ENCODE measurements at places on chromosomes 6 and 20.
A peak's percentile ranks its signal among the peaks of the same experiment; 100 is the strongest.

DNA sequence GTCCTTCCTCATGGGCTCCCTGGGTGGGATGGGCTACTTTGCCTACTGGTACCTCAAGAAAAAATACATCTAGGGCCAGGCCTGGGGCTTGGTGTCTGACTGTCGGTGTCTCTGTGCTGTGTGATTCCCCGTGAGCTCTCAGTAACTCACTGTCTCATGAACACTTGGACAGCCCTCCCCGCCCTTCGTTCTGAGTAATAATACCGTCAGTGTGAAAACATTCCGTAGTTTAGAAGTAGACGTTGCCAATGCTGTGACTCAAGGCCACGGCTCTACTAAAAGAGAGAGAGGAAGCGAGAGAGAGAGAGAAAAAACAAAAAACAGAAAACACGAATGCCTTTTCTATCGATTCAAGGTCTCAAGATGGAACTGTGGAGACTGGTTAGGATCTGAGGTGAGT lies 31.8 kb downstream of the FITM2 start:
- DNase-seq = no peak

DNA sequence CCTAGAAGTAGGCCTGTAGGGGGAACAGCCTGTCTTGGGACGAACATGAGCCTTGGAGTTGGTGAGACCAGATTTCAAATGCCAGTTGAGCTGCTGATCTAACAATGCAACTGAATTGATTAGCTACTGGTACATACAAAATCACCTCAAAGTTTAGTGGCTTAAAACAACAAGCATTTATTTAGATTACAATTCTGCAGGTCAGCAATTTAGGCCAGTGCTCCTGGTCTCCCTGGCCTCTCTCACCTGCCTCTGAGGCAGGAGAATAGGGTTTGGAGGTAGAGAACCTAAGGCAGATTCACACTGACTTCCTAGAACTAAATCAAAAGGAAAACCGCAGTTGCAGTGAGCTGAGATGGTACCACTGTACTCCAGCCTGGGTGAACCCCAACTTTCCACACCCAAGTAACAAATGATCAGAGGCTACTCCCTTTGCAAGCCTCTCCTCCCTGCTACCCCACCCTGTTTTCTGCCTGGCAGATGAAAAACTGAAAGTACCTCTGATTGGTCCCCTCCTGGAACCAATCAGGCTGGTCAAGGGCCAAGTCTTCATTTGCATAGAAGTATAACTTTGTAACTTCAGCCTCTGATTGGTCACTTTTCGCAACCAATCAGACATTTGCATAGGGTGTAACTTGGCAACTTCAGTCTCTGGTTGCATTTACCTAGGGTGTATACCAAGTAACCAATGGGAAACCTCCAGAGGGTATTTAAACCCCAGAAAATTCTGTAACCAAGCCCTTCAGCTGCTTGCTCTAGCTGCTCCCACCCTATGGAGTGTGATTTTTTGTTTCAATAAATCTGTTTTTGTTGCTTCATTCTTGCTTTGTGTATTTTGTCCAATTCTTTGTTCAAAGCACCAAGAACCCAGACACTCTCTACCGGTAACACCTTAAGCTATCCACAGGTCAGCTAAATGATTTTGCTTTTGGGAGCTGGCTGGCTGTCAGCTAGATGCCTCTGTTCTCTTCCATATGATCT lies 8.1 kb upstream of the UBR2 start:
- no peak for DNase-seq

DNA sequence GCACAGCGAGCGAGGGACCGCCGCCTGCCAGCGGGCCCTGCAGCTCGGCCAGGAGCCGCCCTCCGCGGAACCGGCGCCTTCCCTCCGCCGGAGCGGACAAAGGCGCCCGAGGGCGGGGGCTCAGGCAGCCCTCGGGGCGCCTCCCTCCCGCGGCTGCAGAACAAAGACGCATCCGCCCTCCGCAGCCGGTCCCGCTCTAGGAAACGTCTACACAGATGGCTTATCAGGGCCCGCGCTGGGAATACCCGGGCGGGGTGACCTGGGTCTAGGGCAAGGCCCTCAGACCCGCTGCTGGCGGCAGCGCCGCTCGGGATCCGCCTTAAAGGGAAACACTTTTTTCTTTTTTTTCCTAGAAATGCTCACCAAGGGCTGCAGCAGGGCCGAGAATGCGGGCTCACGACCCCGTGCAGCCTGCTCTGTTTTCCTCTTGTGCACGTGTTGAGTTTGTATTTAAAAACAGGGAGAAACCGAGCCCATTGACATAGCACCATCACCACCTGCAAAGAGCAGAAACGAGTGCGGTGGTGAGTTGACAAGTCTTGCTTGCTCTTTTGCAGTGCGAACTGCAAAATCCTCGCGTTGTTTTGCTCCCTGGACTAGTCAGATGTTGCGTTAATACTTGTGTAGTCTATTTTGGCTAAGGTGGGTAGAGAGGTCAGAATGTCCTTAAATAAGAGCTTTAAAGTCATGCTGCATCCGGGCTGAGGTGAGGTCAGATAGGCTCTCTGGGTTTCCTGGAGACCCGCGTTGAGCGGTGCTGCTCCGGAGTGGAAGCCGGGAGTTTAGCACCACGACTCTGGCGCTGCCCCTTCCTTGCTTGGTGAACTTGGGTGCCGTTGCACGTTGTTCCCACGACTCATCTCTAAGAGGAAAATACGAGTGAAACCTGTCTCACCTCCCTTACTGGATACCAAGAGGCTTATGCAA lies 1.1 kb upstream of the RPS6KA2 start:
- peak; percentile 64 for DNase-seq

- no peak for DNase-seq
Observed at GRCh38 chr6:119449331-119450156, 100.0 kb upstream of the MAN1A1 start.

- DNase-seq = no peak
Observed at GRCh38 chr6:160775792-160776580, 73.9 kb downstream of the PLG start.

DNA sequence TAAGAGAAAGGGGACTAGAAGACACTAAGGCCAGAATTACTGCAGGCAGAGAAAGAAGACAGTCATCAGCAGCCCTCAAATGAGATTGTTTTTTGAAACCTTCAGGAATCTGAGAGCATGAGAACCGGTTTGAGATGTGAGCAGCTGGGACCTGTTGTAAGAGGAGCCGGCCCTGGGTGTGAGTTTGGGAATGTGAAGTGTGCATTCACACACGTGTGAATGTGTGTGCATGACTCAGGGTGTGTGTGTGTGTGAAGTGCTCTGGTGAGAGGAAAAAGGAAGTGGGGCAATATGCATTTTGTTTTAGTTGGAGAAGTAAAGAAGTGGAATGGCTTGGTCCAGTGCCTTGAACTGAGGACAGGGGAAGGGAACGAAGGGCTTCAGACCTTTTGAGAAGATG lies 4.3 kb downstream of the SCUBE3 start:
- no peak for DNase-seq

GRCh38 chr20:59008715-59009336 lies 1.8 kb upstream of the CTSZ start:
- no peak for DNase-seq

- DNase-seq = no peak
Observed at GRCh38 chr6:107625264-107625663, 135.3 kb downstream of the SOBP start.

DNA sequence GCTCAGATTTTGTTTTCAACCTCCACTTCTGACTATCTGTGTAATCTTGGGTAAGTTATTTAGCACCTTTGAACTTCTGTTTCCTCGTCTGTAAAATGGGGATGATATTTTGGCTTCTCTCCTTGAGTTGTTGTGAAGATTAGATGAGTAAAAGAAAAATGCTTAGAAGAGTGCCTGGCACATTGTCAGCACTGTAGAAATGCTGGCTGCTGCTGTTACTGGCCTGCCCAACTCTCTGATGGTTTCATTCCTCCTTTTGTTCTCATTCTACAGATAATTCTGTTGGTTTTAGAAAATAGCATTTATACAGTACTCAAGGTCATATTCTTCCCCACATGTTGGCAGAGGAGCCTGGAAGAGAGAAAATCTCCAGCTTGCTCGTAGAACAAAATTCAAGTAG lies 547.2 kb upstream of the JAG1 start:
- no peak for DNase-seq

GRCh38 chr20:9852566-9852965 lies 13.7 kb upstream of the PAK5 start:
- DNase-seq = no peak

DNA sequence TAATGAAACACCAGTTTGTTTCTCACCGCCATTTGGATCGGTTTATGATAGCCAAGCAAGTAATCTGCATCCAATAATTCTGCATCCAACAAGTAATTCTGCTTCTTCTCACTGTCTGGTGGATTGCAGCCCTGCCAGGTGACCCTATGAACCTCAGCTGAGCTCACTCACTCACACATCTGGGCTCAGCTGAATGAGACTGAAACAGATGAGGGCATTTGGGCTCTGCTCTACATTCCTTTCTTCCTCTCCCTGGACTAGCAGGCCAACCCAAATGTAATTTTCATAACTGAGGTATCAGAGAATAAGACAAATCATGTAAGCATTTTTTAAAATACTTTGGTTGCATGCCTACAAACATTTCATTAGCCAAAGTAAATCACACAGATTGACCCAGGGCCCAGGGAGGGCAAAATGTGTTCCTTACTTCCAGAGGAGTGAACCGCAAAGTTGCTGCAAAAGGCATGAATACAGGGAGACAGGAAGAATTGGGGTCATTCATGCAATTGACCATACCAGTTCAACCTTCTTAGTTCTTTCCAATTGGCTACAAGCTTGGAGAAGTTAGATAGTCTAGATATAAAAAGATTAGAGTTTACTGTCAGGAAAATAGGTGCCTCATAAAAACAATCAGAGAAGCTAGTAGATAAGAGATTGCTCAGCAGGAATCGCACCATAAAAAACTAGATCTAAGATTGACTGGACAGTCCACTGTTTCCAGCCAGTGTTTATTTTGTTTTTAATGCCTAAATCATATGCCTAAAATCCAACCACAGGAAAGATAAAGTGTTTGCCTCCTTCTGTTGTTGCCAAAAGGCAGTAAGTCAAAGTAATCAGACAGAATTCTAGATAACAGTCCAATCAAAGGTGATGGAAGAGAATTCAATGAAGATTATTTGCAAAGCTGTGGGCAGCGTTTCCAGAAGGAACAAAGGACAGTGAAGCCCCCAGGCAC lies 43.7 kb downstream of the CBLN4 start:
- DNase-seq = no peak

DNA sequence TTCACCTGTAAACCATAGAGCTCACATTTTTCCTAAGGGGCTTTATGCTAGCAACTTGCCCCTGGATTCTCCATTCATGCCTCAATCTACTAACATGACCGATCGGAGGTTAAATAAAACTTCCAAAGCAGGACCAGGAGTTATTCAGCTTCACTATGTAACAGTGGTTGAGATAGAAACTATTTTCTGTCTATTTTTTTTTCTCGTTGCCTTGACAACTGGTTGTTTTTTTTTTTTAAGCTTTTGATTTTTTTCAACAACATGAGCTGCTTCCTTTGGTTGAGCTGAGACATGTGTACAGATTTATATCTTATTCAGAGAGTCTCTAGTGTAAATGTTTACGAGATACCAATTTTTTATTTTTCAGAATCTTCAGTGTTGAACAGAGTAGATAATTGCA lies 85.7 kb downstream of the SHLD1 start:
- no peak for DNase-seq

- no peak for DNase-seq
Observed at GRCh38 chr6:93902517-93902916, 483.2 kb upstream of the EPHA7 start.

DNA sequence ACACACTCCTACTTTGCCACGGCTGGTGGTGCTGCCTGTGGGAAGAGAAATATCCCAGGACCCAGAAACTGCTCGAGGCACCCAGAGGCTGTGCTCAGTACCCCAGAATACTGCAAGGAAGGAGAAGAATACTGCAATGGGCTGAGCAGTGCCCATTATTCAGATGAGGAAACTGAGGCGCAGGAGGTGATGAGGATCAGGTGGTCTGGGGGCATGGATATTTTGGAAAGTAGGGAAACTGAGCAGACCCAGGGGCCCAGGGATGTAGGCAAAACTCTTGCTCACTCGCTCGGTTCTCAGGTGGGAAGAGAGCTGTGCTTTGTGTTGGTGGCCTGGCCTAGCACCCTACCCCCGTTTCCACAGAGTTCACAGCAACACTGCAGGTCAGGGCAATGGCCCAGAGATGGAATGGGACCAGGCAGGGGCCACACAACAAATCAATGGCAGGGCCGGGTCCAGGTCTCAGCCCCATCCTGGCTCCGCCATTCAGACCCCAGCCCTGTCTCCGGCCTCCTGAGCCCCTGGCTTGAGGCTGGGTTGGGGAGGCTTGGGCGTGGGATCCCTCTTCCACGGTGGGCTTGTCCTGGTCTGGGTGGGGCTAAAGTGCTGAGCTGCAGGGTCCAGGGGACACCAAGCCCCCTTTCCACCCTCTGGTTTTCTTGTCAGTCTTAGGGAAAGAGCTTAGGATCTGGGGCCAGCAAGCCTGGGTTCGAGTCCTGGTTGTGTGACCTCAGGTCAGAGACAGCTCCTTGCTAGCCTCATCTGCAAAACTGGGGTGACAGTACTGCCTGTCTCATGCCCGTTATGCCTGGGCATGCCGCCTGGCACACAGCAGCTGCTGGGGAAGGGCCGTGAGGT lies 33.9 kb downstream of the SUN5 start:
- no peak for DNase-seq

DNA sequence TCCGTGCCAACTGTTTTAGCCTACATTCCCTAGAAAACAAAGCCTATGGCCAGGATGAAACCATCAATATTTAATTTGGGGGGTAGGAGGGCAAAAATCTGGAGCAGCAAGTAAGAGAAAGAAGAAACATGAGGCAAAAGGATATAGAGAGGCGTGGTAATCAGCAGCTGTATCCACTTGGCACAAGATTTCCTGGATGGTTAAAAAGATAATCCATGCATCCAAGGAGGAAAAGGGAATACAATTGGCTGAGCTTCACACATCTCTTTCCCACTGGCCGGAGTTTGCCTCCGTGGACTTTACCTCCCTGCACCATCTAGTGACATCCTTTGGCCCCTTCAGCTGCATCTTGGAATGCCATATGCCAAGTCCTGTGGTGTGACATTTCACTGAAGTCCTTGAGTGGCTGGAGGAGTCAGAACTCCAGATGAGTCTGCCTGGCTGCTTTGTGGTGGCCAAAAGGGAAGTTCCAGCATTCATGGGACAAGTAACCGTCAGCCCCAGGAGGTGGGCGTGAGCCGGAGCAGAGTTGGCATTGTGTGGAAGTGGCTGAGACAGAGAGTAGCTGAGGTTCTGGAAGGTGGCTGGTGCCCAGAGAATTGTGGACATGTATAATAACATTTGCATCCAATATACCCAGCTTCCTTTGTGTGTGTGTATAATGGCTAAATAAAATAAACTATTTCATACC lies 13.7 kb upstream of the TMX4 start:
- DNase-seq = no peak

GRCh38 chr6:15528870-15529269 lies 134.0 kb downstream of the DTNBP1 start:
- DNase-seq = no peak

- no peak for DNase-seq
Observed at GRCh38 chr6:19440531-19440930, 396.6 kb upstream of the ID4 start.

GRCh38 chr20:61621035-61621730 lies 369.1 kb downstream of the CDH4 start:
- no peak for DNase-seq

DNA sequence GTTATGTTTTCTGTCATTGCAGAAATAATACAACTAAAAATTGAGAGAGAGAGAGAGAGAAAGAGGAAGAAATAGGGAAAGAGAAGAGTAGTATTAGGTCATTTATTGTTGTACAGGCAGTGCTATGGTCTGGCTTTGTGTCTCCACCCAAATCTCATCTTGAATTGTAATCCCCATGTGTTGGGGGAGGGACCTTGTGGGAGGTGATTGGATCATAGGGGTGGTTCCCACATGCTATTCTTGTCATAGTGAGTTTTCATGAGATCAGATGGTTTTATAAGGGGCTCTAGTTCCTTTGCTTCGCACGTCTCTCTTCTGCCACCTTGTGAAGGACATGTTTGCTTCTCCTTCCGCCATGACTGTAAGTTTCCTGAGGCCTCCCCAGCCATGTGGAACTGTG lies 677.4 kb upstream of the CHD6 start:
- DNase-seq = no peak
